Stimulated activated CD4-positive, alpha-beta T cell treated with anti-CD3 and anti-CD28 coated beads, TNF-alpha, amount 100 ng/mL, for 1 hour (primary cell): ENCODE measurements at places on chromosomes 7 and 10.

- no peak for DNase-seq
Observed at GRCh38 chr10:102493771-102494170, 8.7 kb downstream of the ACTR1A start.

DNA sequence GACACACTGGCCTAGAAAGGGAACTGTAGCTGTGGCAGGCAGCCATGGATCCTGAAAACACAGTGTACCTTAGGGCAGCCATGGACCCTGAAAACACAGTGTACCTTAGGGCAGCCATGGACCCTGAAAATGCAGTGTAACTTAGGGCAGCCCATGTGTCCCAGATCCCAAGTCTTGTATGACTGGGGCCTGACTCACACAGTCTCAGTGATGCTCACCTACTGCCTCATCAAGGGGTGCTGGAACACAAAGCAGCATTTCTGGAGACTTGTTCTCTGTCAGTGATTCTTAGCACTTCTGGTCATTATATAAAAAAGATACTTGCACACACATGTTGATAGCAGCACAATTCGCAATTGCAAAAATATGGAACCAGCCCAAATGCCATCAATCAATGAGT lies 70.2 kb upstream of the LAMB4 start:
- no peak for DNase-seq

- no peak for DNase-seq
Observed at GRCh38 chr10:48309711-48310226, 3.3 kb downstream of the MAPK8 start.

DNA sequence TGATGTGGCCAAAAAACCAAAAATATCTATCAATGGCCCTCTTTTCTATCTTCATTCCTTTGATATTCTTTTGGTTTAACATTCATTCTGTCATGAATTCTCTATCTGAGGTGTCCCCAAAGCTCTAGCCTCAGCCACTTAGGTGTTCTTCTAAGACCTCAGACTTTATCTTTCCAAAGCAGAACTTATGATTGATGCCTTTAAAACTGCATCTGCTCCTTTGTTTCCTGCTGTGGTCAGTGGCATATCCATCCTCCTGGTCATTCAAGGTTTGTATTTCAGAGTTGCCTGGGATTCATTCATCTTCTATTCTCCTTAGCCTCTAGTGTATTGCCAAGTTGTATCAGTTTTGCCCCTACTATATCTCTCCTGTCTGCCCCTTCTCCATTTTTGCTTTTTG lies 30.6 kb downstream of the FHIP2A start:
- no peak for DNase-seq

- DNase-seq = peak; percentile 46
Observed at GRCh38 chr10:102644066-102644645, at the start of gene TRIM8. Gene TRIM8 (plus strand): TSS chr10:102644479. CDS start chr10:102644618, 139 bp downstream.

- no peak for DNase-seq
Observed at GRCh38 chr10:123821136-123821535, 70.5 kb downstream of the CPXM2 start.

- DNase-seq = no peak
Observed at GRCh38 chr7:20561466-20561865, 54.0 kb upstream of the ABCB5 start.

DNA sequence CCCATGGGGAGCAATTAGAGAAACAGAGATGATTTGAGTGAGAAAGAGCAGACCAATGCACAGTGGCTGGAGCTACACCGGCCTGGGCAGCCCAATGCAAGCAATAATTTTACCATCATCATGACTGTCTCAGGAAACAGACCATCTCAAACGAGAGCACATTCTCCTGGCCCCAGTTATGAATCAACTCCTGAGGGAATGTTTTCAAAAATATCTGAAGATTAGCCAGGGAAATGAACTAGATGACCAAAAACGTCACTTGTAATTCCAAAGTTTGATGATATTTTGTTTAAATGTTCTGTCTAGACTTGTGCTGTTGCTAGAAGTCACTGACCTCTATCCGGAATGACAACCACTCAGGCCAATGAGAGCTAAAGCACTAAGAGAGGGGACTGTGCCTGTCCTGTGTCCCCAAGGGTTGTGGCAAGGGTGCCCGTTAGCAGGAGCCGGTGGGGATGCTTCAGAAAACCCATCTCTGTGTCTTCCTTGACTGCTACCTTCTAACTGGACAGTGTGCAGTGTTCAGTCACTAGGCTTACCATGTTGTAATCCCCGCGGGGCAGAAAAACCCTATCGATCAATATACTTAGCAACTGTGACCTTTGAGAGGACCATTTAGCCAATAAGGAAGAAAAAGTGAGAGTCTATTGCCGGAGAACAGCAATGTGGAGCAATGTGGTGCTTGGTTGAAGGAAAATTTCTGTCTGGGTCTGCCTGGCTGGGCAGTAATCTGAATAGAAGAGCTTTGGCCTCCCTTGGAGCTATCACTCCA lies 202.4 kb downstream of the ADAM12 start:
- no peak for DNase-seq

DNA sequence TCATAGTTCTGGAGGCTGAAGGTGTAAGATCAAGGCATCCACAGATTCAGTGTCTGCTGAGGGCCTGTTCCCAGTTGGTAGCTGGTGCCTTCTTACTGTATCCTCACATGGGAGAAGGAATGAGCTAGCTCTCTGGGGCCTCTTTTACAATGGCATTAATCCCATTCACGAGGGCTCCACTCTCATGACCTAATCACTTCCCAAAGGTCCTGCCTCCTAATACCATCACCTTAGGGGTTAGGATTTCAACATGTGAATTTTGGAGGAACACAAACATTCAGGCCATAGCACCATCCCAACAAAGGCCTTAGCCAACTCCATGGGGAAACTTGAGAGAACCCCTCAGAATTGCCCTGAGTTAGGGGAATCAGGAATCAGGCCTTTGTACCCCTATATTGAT lies 66.1 kb upstream of the CREB5 start:
- DNase-seq = no peak

- no peak for DNase-seq
Observed at GRCh38 chr7:129670656-129671055, 59.1 kb downstream of the NRF1 start.

DNA sequence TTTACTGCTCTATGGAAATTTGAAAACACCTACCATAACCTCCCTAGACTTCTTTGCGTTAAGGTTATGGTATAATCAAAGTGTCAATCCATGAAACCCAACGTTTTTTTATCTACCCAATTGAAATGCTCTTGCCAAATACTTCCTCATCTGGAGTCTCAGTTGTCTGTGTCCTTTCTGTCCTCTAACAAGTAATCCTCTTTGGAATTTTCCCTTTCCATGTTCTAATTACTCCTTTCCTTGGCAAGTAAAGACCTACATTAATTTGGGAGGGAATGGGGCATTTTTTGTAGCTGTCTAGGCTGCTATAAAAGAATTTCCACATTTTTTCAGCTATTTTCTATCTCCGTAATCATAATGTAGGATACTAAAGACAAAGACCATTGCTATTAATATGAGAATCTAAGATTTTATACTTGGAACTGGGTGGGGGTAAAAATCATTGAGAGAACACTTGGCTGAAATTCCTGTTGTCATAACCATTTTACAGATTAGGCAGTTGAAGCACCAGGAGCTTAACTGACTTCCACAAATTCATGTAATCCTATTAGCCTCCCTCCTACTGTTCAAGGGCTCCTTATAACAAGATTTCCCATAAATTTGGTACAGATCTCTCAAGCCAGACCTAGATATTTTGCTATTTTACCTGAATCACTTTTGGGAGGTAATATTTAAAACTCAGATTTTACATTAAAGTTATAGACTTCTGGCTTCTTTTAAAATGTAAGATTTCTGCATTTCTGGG lies 1307.6 kb downstream of the XPNPEP1 start:
- DNase-seq = no peak

DNA sequence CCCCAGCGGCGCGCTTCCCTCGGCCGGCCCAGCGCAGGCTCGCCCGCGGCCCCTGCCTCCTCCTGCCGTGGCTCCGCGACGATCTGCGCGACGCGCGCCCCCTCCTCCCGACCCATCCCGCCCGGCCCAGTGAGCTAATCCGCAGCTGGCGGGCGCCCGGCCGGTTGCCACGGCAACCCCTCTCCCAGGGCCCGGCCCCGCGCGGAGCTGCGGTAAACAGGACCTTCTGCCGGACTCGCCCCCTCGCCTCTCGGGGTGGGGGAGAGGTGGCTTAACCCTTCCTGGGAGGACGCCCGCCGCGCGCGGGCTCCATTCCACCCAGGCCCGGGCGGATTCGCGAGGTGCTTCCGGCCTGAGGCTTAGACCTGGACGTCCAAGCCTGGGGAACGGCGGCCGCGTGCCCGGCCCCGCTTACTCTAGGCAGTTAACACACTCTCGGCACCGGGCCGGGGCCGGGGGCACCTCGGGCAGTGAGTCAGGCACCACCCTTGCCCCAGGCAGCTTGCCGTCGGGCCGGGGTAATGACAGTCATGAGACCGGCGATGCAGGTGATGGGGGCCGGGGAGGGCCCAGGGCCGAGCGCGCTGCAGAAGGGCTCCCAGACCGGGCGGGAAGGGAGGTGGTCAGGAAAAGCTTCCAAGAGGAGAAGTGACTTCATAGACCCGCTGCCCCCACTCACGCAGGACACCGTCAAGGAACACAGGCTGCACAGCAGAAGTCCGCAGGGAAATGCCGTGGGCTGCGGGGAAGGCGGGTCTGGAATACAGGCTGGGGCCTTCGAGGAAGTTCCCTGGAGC lies at the start of gene DENND2A:
Gene DENND2A, minus strand, starts transcription at position 87 of the 797 bp plus-strand sequence. CDS start 38,416 bp downstream, outside the sequence.
- no peak for DNase-seq

- DNase-seq = no peak
Observed at GRCh38 chr10:51886438-51887068, 187.2 kb upstream of the CSTF2T start.

GRCh38 chr10:36602374-36602773 lies 523.0 kb upstream of the ANKRD30A start:
- no peak for DNase-seq

- DNase-seq = no peak
Observed at GRCh38 chr7:150435390-150436073, 14.9 kb upstream of the GIMAP8 start.
